ENCODE measurements at places on chromosomes 5 and 9. TPM values are rescaled to one million over a fixed set of nuclear protein-coding genes. Genes with fewer than 3 reads are reported as not detected.

The SMARCA2 gene
- total RNA-seq = 41.1 TPM

The LHX3 gene
- not detected for total RNA-seq

The FOXD4L4 gene
- 0.38 TPM for total RNA-seq

The C7 gene
- 0.06 TPM for total RNA-seq

The SLC36A3 gene
- not detected for total RNA-seq

The SGCD gene
- 0.38 TPM for total RNA-seq

The IL11RA gene
- 6.6 TPM for total RNA-seq

The SYK gene
- not detected for total RNA-seq
